ENCODE measurements at places on chromosomes 12 and 14.

GRCh38 chr12:107660235-107660634, 25.4 kb upstream of the PWP1 start:
- no peak for DNase-seq

DNA sequence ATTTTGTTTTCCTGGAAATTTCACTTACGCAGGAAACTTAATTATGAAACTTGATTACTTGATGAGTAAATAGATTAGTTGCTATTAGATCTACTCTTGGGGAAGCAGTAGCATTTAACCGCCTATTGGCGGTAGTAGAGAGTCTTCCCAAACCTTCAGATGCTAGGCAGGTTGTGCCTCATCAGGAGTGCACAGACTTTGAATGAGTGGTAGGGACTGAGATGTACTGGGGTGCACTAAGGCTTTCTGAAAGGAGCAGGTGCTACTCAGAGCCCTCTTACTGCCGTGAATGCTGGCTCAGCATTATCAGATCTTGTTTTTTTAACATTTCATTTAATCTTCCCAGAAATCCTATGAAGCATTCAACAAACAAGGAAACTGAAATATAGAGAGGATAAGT, 7.7 kb downstream of the GATC start:
- no peak for DNase-seq

DNA sequence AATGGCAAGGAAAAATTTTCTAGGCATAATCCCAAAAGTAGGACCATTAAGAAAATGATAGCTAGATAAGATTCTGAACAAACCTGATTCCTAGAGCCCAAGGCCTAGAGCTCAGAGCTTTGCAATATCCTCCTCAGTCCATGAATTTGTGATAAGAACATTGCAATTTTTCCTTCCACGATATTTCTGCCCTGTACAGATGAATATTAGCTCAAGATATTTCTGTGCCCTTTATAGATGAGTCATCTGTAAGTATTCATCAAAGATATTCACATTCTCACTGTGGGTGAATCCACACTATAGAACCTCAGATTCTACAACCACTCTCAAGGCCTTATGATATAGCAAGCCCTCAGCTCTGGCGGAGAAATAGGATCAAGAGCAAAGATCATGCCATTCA, 37.5 kb downstream of the EAPP start:
- DNase-seq = no peak

GRCh38 chr12:27486961-27487360, 37.0 kb upstream of the PPFIBP1 start:
- no peak for DNase-seq

DNA sequence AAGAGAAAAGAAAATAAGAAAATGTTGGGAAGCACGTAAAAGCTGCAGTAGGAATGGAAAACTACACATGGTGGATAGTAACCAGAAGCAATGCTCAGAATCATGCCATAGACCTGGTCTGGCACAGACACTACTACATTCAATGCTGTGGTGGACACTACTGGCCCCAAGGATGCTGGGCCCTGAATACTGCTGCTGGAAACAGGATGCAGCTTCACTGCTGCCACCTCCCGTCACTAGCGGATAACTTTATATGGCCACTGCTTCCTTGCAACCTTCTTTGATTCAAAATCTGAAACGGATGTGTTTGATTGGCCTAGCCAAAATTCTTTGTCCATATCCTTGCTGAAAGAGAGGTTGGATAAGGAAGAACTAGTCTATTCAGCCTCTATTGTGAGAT, 30.7 kb downstream of the ADCY6 start:
- DNase-seq = no peak

DNA sequence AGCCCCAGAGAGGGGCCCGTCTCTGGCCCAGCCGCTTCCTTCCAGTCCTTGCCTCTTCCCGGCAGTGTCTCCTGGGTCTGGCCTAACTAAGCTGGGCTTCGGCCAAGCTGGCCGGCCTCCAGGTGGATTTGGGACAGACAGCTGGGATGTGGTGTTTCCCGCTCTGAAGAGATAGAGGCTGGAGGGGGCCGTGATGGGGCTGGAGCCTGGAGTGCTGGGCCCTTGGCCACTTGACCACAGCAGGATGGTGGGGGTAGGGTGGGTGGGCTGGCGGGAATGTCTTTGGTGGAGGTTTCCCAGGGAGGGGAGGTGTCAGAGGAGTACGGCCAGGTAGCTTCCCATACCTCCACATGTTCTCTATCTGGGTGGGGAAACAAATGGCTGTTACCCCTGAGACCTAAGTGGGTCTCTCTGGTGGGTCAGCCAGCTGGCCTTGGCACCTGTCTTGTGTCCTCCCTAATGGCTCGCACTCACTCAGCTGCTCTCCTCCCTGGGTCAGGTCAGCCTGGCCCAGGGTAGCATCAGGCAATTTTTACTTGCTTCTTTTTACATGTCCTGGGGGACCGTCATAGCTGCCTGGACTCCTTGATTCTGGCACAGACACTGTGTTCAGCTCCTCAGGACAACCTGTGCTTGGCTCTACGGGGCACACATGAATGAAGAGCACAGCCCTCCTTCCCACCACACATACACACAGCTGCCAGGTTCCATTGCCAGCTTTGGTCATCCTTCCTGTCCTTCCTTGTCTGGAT, 19.8 kb upstream of the PGF start:
- peak; percentile 61 for DNase-seq

GRCh38 chr12:41701943-41702601, 442.6 kb downstream of the GXYLT1 start:
- DNase-seq = no peak

DNA sequence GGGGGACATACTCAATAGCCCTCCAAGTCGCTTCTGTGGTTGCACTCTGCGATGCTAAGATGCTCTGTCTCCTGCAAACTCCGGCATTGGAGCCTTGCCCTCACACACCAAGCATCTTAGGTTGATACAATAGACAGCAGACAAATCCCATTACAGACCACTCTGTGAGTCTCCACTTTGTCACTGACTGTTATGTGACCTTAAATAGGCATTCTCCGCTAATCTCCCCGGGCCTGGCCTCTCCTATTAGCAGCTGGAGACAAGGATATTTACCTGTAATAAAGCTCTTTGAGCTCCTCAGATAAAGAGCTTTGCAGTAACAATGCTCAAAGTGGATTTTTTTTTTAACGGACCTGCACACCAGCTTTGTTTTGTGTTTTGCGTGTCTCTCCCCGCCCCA, 479.7 kb upstream of the TBX3 start:
- DNase-seq = no peak
